ENCODE measurements at places on chromosomes 5 and 9.
A peak's percentile ranks its signal among the peaks of the same experiment; 100 is the strongest.

DNA sequence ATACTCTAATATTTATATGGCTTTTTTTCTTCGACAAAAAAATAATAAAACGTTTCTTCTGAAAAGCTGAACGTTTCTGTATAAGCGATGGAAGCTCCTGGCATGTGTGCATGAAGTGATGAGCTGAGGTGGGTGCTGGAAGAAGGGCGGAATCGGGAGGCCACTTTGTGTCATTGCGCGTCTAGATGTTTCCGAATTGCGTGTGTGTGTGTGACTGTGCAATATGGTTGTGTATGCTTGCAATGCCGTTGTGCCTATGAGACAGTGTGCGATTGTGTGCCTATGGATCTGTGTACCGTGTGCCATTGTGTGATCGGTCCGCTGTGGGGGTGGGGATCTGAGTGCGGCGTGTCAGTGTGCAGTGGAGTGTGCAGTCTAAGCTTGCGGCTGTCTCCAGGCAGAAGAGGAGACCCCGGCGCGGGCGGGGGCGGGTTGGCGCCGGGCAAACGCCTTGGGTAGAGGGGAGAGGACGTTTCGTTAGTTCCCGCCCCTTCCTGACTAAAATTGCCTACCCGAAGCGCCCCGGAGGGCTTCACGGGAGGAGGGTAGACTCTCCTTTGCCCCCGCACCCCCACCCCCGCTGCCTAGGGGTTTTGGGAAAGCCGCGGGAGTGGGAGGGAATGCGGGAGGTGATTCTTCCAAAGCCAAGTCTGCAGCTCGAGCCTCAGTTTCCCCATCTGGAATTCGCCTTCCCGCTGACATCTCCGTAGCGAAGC, 24.2 kb downstream of the PCDHGC5 start:
- peak; percentile 25 for DNase-seq

DNA sequence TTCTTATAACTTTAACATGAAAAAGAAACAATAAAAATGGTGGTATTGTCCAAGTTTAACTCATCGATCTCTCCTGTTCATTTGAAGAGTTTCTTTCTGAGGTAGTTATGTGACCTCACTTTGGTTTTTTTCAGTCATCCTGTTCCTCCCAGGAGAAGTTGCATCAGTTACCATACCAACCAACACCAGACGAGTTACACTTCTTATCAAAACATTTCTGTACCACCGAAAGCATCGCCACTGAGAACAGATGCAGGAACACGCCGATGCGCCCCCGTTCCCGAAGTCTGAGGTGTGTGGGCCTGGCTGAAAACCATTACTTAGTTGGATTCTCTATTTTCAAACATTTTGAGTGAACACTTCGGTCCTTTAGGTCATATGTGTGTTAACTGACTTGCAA, 96.3 kb downstream of the CD180 start:
- DNase-seq = no peak

- DNase-seq = no peak
These were observed 86.5 kb downstream of the MTRR start for GRCh38 chr5:7955476-7955875.

DNA sequence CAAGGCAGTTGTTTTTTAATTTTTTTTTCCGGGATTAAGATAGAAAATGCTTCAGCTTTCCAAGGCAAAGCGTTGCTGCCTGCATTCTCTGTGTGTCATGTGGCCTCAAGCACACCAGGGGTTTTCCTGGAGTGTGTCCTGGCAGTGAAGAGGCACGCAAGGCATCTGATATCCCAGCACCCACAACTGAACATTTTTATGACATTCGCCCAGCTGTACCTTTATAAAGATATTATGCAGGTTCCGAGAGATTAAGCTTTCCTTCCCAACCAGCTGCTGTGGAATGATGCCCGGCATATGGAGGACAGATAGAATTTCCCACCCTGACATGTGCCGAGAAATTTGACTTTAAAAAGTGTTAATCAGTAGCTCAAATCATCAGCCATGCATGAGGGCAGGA, 205.6 kb downstream of the GADD45G start:
- peak; percentile 70 for DNase-seq

- no peak for DNase-seq
These were observed 562.9 kb upstream of the FTMT start for GRCh38 chr5:121288781-121289180.

GRCh38 chr5:34674187-34674586, 18.1 kb downstream of the RAI14 start:
- DNase-seq = no peak

DNA sequence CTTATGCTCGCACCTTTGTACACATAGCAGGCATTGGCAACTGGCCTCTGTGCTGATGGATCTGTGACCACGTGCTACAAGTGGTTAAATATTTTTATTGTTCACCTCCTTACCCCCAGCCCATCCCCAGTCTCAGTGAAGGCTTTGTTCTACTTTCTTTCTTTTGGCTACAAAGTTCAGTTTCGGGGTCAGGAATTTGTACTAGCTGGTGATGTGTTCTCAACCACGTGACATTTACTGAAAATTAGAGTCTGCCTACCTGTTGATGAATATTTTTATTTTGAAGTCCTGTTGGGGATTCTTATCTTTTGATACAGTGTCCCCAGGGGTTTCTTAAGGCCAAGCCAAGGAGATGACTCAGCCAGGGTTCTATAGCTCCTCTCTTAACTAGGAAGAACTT, 47.8 kb downstream of the C9orf57 start:
- no peak for DNase-seq

Measured in ACHN (cell line).